ENCODE measurements at places on chromosomes 4 and X.

DNA sequence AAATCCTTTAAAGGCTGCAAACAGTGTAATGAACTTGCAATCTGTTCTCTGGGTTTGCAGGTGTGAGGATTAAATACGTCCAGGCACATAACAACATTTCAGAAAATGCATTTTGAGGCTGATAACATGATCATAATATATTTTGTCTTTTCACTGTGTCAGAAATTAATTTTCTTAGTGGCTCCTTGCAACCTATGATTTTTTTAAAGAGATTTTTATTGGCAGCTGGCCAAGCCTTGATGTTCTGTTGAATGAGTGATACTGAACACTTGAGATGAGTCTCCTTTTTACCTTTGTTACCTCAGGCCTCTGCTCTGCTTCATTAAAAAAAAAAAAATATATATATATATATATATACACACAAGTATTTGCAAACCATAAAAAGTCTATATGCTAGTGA lies 68.2 kb upstream of the TENM3 start:
- no peak for DNase-seq

DNA sequence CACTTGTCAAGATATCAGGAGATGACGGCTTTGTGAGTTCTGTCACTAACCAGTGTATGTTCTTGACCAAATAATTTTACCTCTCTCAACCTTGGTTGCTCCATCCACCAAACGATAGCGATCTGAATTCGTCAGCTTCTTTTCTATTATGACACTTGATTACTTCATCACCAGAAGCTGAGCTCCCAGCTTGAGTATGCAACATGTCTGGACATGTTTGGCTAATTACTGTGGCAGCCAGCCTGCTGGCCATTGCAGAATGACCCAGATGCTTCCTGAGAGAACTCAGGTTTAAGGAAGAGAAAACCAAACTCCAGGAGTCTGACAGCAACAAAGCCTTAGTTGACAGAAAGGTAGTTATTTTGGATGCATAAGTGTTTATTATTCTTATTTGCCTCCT lies 46.4 kb upstream of the PARM1 start:
- DNase-seq = no peak

DNA sequence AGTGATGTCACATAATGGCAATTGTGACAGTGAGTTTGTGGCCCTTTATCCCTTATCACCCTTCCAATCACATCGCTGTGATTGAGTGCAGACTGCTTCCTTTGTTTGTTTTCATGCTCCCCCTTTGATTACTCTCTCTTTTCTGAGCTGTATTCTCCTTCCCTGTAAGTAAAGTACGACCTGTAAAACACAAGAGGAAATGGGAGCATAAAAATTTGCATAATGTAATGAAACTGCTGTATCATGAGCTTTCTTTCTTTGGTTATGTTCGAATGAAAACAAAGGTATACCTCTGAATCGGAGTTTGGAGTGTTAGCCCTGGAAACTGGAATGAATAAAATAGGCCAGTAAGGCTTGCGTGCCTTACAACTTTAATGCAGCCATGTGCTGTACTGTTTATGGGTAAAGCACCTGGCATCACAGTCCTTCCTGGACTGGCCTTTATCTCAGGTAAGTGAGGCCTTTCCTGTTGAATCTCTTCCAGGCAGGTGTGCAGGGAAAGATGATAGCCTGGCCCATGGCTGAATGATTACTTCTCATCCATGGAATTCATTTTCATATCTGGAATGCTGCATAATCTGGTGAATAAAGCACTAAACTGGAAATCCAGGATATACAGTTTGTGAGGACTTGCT lies 26.6 kb upstream of the HS3ST1 start:
- DNase-seq = no peak

GRCh38 chrX:23356189-23356588 lies 21.5 kb downstream of the PTCHD1 start:
- no peak for DNase-seq

GRCh38 chrX:2781226-2781571 lies 29.4 kb downstream of the XG start:
- no peak for DNase-seq

- DNase-seq = no peak
Measured at GRCh38 chrX:11081511-11081910, 29.6 kb upstream of the HCCS start.

GRCh38 chr4:105714071-105714521 lies 5.5 kb downstream of the GSTCD start:
- DNase-seq = no peak

- no peak for DNase-seq
Measured at GRCh38 chrX:18962329-18962728, 21.6 kb downstream of the PHKA2 start.

- DNase-seq = no peak
Measured at GRCh38 chr4:114077610-114078009, 98.2 kb upstream of the ARSJ start.

DNA sequence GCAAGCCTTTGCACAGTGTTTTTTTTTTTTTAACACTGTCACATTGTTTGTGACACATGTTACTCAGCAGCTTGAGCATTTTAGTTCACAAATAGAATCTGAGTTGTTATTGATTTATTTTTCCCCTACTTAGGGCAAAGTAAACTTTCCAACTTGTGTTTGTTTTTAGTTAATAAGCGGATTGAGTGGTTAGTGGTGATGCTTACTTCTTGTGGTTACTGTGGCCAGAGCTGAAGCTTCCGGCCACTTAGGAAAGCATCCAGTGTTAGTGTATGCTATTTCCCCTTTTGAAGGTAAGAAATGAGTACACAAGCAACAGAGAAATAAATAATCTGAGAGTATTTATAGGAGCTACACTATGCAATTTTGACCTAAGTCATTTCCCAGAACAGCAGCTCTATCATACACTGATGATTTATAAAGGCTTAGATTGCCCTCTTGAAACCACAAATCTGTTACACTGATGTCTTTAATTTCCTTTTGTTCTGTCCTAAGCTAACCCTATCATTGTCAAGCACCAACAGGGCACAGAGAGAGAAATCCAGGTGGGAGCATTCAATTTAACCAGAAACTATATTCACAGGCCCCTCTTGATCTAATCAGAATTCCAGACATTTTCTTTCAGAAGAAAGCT lies 2464.6 kb downstream of the PCDH7 start:
- no peak for DNase-seq

- DNase-seq = peak; percentile 84
Measured at GRCh38 chr4:86032476-86033022, 327.3 kb downstream of the MAPK10 start.

- DNase-seq = no peak
Measured at GRCh38 chr4:158068068-158068467, 104.8 kb downstream of the GASK1B start.

DNA sequence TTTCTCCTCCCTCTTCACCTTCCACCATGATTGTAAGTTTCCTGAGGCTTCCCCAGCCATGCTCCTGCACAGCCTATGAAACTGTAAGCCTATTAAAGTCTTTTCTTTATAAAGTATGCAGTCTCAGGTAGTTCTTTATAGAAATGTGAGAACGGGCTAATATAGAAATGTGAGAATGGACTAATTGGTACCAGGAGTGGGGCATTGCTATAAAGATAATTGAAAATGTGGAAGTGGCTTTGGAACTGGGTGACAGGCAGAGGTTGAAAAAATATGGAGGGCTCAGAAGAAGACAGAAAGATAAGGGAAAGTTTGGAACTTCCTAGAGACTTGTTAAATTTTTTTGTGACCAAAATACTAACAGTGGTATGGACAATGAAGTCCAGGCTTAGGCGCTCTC lies 959.3 kb downstream of the SH3BGRL start:
- DNase-seq = no peak

- DNase-seq = no peak
Measured at GRCh38 chrX:98795636-98796035, 1614.4 kb downstream of the PCDH19 start.

- no peak for DNase-seq
Measured at GRCh38 chr4:133997436-133997835, 204.2 kb downstream of the PABPC4L start.

DNA sequence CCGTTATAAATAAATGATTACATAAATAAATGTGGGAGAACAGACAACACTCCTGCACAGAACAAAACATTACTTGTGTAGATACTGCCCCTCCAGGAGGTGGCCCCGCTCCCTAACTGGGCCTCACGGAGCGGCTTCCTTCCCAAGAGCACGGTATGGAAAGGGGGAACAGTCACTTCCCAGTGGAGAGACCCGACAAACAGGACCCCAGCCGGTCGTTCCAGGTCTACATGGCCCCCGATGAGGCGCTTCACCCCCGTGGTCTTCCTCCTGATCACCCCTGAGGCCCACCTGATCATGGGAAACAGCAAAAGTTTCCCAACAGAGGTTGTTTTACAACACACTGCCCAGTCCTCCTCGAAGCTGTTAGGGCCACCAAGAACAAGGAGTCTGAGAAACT lies 6.6 kb upstream of the SLC6A8 start:
- DNase-seq = no peak

GRCh38 chrX:16836371-16836770 lies 33.8 kb downstream of the RBBP7 start:
- DNase-seq = no peak
